ENCODE measurements at places on chromosomes 12 and 14.
A peak's percentile ranks its signal among the peaks of the same experiment; 100 is the strongest.

DNA sequence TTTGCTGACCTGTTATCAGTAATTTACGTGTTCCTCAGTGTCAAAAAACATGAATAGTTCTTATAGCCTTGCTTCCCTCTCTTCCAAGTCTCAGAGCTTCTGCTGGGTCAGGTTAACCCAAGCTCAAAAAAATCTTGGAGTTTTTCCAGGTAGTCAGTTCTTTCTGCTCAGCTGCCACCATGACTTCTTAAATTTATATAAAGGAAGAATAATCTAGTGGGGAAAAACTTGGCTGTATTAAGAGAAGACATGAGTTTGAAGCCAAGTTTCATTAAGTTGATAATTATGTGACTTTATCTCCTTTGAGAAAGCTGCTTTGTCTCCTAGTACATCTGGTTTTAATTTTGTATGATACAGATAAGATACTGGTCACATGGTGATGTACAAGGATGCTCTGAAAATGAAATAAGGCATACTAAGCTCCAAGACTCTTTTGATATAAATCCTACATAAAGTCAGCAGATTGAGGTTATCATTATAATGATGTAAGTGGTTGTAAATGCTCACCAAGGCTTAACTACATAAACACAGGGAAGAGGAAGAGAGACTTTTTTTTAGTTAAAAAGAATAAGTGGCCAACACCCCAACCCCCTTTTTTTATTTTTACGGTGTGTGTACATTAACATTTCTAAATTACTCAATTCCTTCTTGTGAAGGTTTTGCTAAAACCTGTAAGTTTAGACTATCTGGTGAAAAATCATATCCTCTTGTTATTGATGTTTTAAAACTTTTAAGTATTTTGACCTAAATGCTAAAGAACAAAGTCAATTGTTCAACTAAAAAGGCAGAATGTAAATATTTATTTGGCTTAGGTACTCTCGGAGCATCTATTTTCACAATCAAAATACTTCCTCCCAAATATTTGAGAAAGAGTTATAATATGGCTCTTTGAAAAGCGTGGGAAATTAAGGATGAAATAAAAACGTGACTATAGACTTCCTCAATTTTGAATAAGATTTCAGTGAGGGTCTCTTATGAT is 84.1 kb upstream of the SLC38A2 start:
- no peak for DNase-seq

GRCh38 chr12:39805651-39806050 is 186.0 kb upstream of the ABCD2 start:
- no peak for DNase-seq

DNA sequence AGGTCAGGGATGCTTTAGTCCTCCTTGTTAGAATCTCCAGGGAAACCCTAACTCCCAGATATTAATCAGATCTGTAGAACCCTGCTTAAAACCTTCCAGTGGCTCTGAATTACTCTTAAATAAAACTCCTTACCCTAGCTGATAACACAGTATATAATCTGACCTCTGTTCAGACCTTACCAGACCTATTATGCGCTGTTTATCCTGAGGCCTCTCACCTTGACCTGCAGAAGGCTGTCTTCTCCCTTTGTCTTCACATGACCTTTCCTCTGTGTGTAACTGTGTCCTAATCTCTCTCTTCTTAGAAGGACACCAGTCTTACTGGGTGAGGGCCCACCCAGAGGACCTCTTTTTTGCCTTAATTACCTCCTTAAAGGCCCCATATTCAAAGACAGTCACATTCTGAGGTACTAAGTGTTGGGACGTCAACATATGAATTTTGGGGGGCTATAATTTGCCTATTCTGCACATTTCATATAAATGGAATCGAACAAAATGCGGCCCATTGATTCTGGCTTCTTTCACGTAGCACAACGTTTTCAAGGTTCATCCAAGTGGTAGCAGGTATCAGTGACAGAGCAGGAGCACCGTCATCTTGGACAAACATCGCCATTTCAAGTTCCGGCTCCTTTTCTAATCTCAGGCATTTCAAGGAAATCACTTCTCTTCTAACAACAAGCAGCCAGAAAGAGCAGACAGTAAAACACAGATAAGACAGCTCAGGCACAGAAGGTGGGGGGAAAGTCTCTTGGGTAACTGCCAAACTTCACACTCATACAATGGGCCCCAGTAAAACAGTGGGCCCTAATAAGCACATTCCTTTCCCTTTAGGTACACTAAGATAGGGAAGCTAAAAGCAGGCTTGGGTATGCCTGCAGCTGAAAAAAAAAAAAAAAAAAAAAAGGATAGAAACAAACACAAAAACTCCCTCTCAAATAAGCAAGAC is 200.2 kb upstream of the NUDT4 start:
- DNase-seq, result no peak

DNA sequence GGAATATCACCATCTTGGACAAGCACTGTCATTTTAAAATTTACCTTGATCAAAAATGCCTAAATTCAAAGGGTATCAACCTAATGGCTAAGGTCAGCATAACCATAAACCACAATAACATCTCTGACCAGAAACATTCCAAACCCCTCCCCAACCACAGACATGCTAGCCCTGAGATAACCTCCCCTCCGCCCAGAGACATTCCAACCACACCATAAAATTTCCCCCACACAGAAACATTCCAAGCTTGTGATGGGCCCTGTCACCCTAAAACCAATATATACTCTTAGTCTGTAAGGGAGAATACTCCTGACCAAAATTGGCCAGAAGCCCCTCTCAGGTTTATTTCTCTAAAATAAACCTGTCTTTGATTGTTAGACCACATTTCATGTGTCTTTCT is 17.7 kb downstream of the EPYC start:
- DNase-seq, result no peak

DNA sequence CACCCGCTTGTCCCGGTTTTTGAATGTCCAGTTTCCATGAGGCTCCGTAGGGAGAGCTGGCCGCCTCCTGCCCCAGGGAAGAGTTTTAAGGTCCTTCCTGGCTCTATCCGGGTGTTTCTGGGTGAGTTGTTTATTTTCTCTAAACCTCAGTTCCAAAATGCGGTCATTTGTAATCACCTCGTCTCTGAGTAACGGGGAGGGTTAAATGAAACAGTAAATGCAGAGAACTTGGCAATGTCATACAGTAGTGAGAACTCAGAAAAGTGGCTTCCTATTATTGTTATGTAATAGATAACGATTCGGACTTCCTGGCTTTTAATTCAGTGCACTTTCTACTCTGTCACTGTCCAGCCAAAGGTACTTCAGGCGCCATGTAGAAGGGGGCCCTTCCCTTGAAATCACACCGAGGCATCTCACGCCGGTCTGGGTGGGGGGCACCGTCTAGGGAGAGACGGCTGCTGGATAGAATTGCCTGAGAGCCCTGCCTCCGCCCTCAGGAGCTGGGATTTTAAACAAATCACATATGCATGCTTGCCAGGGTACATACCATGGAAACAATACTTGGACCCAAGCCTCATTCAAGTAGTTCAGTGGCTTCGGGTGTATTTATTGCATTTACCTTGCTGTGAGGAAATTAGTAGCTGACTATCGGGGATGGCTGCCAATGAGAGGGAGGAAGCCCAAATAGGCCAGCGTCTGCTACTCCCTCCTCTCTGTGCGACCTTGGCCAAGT is 26.4 kb downstream of the NOS1 start:
- DNase-seq, result no peak

DNA sequence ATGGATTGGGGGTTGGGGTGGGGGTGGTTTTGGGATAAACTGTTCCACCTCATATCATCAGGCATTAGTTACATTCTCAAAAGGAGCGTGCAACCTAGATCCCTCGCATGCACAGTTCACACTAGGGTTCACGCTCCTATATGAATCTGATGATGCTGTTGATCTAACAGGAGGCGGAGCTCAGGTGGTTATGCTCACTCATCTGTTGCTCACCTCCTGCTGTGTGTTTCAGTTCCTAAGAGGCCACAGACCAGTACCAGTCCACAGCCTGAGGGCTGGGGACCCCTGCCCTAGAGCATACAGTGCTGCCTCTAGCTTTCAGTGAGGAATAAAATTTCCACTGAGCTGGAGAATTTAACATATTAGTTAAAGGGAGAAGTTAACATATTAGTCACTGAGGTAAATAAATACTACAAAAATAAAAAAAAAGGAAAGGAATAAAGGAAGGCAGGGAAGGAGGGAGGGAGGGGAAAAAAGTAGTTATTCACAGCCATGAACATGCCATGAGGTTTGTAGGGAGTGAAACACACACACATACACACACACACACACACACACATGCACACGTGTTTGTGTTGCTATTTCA is 612.7 kb upstream of the TBX3 start:
- no peak for DNase-seq

GRCh38 chr12:56728139-56728861 is 3.2 kb upstream of the NACA start:
- peak; percentile 50 for DNase-seq

- DNase-seq, result no peak
These were observed 66.5 kb downstream of the TRAFD1 start for GRCh38 chr12:112191840-112192321.

- peak; percentile 43 for DNase-seq
These were observed 250.6 kb downstream of the KSR2 start for GRCh38 chr12:117718141-117718540.

- no peak for DNase-seq
These were observed 578 bp downstream of the DCAF5 start for GRCh38 chr14:69152181-69152901.

DNA sequence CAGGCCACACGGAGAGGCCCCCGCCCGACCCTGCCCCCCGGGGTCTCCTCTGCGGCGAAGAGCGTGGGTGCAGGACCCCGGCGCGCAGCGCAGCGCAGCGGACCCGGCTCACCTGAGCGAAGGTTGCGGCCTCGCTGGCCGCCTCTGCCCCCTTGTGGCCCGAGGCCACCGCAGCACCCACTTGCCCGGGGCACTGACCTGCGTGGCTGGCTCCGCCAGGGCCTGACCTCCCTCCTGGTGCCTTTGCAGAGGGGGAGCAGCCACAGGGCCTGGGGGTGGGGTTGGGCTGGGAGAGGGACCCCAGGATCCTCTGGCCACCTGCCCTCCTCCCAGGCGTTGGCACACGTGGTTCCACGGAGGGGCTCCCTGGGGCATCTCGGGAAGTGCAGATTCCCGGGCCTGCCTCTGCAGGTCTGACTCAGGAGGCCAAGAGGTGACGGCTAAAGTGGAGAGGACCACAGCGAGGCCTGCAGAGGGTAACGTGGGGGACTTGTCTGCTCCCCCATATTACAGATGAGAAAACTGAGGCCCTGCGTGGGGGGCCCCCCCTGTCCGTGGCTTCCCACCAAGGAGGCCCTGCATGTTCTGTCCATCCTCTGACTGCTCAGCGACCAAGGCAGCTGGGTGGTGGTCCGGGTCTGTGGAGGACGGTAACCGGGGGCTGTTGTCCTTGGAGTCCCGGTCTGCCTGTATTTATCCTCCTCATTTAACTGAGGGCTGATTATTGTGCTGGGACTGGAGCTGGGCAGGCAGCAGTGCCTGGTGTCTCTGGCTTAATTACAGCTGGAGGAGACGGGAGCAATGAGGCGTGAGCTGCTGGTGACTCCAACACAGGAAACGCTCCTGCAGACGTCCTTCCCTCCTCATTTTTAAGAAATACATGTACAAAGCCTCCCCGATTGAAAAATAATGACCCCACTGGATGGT is 67.9 kb upstream of the BEGAIN start:
- no peak for DNase-seq

DNA sequence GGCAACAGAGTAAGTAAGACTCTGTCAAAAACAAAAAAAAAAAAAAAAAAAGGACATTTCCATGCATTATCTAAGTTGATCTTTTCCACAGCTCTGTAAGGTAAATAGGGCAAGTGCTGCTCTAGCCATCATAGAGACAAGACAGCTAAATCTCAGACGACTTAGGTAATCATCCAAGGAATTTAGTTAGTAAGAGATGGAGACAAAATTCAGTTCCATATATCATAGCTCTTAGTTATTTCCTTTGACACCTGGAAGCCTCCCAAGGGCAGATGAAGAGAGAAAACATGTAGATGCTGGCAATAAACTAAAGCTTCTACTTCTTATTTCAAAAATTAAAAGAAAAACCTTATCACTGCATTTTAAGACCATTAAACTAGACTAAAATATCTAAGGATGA is 48.7 kb downstream of the ST8SIA1 start:
- DNase-seq, result no peak

DNA sequence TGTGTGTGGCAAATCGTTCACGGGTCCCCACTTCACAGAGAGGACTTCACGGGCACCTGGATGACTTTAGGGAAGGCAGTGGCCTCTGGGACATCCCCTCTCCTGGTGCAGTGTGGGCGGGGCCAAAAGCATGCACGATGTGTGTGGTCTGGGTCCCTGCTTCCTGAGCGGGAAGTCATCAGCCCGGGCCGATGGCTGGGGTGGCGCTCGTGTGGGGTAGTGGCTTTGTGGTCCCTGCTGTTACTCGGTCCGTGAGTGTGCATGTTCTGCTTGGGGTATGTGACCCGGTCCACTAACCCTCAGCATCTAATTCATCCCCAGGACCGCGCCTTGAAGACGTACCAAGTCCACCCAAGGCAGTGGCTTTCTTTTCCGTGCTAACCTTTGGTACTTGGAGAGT is 142.5 kb upstream of the RTL1 start:
- no peak for DNase-seq

DNA sequence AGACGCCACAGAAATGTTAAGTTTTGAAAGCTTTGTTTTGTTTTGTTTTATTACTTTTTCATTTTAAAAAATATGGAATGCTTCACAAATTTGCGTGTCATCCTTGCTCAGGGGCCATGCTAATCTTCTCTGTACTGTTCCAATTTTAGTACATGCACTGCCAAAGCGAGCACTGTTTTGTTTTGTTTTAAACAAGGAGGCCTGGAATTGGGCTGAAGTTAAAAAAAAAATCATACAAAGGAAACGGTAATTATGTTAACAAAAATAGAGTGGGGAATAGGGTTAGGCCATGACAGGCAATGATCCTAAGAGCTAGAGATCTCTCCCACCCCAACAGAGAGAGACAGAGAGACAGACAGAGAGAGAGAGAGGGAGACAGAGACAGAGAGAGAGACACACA is 57.0 kb downstream of the ZFP36L1 start:
- no peak for DNase-seq

DNA sequence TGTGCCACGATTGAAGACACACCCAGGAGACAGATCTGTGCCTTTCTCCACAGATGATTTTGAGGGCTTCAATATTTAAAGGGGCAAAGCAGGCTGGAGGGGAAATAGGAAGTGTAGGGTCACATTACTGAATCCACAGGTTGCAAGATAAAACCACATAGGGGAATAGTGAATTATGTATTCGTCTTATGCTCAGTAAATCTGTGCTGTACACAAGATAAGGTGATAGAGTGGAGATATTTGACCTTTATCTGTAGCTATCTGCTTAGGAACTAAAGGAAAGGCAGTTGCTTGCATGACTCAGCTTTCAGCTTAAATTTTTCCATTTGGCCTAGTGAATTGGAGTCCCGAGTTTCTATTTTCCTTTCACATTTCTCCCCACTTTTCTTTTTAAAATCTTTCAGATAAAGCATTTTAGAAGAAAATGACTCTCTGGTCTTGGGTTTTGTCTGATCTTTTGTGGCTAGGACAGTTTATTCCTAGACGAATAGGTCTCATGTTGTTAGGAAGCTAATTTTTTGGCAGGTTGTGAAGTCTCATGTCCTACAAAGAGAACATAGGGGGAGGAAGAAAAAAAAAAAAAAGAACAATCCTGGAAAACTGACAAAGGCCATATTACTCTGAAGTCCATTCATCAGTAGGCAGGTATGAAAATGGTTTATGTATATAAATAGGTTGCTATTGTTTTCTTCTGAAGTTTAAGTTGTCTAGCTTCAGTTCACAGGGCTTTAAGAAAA is 55.4 kb downstream of the FBXO33 start:
- no peak for DNase-seq

Measured in lower leg skin (tissue), 4 donors.